Stimulated activated CD8-positive, alpha-beta memory T cell treated with anti-CD3 and anti-CD28 coated beads, Interleukin-12 subunit alpha, Interleukin-12 subunit beta, amount 100 ng/mL, for 4 hours (primary cell): ENCODE measurements at places on chromosomes 1 and 21.

DNA sequence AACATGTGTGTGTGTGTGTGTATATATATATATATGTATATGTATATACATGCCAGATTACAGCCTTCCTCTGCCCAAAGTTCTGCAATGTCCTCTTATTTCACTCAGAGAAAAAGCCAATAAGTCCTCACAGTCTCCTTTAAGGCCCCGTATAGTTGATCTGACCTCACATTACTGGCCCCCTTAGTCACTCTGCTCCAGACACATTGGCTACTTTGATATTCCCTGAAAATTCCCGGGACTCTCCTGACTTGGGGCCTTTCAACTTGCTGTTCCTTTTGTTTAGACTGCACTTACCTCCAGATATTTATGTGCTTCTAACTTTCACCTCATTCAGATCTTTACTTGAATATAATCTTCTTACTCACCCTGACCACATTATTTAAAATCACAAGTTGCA lies 4.2 kb upstream of the BSDC1 start:
- DNase-seq = no peak

DNA sequence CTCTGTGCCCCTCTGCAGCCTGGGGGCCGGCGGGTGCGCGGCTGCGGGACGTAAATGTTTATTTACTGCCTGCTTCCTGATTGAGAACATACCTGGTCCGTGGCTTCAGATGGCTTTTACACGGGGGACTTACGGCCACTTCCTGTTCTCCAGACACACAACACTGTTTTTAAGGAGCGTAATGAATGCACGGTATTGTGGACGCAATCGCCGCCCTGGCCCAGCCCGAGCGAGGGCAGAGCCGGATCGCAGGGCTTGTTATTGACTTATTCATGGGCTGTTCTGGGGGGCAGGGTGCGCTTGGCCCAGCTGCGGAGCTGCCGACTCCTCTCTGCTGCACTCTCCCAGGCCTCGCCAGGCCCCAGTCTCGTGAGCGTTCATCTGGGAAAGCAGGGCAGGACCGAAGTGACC lies 52.8 kb upstream of the ACTRT2 start:
- no peak for DNase-seq

DNA sequence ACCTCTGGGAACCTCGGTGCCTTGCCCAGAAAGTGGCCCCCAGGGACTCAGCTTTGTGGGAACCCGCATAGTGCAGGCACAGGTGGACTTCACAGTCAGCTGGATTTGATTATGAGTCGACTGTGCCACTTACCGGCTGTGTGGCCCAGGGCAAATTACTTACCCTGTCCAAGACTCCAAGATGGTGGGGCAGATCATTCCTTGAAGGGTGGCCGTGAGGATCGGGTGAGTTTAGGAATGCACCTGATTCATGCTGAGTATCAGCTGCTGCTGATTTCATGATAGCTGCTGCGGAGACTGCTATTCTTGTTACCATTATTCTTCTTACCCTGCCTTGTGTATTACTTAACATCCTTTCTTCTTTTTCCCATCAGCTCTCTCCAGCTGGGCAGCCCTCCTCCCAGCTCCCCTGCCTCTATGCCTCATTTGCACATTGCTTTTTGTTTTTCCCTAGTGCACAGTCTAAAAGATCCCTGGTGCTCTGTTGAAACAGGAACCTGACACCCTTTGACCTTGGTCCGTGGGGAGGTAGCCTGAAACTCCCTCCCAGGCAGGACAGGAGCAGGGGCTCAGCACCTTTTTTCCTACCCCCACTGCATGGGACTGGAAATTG lies 40.5 kb upstream of the FHAD1 start:
- DNase-seq = no peak

DNA sequence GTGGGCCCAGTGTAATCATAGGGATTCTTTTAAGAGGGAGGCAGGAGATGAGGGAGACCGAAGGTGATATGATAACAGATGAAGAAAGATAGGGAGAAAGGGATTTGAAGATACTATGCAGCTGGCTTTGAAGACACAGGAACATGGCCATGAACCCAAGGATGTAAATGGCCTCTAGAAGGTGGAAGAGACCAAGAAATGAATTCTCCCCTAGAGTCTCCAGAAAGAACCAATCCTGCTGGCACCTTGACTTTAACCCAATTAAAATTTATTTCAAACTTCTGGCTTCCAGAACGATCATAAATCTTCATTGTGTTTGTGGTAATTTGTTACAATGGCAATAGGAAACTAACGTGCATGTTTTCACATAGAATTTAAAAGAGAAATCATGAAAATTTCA lies 95.0 kb upstream of the GORAB start:
- no peak for DNase-seq

DNA sequence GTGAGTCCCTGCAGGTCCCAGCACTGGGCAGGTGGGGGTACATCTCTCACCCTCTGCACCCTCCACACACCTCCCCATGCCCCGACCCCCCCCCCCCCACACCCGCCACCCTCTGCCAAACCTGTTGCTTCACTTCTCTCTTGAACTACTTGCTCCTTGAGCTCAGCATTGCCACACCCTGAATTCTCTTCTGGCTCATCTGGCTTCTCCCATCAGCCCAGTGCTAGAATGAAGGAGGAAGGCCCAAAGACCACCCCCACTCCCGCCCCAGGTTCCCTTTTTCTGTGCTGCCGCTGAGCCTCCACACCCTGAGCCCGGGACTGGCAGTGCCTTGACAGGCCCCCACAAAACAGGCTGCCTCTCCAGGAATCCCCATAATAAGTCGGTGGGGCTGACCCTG lies 6.4 kb upstream of the TNNI1 start:
- no peak for DNase-seq

DNA sequence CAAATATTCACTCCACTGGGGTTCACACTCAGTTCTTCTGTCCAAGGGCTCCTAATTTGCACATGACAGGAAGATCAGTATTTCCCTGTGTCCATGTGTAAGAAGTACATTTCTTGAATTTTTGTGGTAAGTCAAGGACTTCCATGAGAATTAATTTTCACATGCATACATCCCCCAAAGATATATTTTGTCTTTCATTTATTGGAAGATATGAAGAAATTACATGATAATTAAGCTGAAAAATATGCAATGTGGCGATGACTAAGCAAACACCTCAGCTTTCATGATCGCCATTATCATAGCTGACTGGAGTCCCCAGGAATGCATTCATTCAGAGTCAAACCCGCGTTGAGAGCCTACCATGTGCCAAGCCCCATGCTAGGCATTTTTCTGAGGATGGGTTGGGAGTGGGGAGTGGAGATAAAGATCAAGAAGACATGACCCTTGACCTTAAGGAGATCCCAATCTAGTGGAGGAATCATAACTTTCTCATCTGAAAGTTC lies 104.6 kb upstream of the F3 start:
- DNase-seq = no peak

- no peak for DNase-seq
Observed at GRCh38 chr1:234627009-234627950, 17.3 kb upstream of the IRF2BP2 start.

DNA sequence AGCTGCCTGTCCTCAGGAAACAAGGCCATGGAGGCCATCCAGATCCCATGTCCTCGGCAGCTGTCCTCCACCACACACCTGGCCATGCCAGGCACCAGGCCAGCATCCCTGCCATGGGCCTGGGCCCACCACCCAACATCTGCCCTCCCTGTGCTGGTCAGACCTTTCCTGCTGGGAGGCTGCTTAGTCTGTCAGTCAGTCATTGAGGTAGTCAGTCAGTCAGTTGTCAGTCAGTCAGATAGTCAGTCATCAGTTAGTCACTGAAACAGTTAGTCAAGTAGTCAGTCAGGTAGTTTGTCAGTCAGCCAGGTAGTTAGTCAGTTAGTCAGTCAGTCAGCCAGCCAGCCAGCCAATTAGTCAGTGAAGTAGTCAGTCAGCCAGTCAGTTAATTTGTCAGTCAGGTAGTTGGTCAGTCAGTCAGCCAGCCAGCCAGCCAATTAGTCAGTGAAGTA lies 17.2 kb downstream of the KRTAP10-1 start:
- no peak for DNase-seq

DNA sequence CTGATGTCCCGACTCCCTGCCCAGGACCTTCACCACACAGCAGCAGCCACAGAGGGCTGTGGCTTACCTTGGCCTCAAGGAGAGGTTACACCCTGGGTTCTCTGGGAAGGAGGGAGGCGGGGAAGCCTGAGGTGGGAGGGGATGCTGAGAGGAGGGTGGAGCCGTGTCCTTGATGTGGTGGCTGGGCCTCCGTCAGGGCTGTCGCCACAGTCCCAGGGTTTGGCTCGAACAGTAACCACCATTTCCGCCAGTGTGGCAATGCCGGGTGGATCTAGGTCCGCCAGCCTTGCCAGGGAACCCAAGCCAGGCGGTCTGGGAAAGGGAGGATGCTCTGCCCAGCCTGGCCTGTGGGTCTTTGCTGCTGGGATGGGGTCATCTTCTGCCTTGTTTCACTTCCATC lies 18.4 kb upstream of the CDCA8 start:
- DNase-seq = no peak

DNA sequence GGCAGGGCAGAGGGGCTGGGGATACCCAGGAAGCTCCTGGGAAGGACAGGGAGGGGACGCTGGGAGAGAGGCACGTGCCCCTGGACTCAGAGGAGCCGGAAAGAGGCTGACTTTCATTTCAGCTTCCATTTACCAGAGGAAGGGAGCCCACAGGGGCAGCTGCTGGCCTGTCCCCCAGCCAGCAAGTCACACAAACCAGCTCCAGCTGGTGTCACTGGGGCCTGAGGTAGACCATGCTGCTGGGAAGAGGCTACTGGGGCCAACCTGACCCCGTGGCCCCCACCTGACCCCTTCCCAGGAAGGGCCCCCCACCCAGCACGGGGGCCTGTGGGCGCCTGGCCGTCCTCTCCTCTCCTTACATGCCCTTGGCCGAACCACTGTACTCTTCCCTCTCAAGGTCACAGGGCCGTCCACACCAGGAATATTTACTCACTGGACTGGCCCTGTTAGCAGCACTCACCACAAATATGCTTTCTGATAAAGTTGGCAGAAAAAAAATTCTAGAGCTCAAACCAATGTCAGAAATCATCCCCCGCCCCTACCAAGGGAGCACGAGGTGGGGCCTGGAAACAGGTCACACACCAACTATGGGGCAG lies 110.5 kb downstream of the CASZ1 start:
- no peak for DNase-seq

DNA sequence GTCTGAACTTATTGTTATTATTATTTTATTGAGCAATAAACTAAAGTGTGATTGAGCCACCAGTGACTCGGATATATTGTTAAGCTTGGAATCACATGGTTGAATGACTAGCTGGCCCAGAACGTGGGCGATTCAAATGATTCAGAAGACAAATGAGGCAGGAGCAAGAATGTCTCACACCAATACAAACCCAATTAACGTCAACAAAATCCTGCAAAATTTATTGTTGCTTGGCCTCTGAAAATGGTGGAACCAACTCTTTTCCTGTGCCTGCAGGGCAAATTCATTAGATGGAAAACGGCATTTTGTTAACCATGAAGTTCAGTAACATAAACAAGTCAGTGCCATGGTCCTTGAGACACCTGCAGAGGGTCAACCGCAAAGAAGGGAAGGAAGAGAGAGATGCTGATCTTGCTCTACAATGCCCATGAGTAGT lies 482.0 kb downstream of the SETD4 start:
- no peak for DNase-seq

DNA sequence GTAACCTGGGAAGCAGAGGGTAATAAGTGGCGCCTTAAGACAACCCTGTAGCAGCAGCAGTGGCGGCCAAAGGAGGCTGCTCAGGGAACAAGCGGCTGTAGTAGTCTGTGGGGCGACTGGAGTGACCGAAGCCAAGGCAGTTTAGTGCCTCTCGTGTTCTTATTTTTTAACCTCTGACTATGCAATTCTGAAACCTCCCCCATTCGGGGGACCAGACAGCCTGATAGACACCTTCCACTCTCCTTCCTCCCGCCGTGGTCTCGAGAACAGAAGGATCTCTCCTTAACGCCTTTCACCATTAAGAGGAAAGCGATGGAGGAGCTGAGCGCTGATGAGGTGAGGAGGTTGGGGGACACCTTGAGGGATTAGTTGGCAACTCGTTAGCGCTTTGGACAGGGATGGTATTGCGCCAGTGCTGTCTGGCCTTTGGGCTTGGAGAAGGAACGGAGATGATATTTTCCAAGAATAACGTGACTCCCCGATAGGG lies 644 bp downstream of the UBE4B start:
- DNase-seq = no peak

DNA sequence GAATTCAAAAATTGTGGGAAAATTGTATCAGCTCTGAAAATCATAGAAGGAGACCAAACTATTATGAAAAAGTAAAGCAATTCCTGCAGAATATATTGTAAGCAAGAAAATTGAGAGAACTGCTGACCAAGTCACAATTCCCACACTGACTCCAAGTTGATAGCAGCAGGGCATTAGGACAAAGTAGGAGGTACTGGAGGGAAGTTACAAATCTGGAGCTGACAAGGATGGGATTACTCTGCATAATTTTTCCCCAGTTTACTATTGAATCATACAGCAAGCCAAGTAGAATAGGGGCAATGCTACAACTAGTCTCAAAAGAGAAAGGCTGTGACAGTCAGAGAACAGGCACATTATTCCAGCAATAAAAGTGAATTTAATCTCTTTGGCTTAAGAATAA lies 161.3 kb upstream of the USP25 start:
- DNase-seq = no peak

GRCh38 chr1:212633161-212633560 lies 24.6 kb downstream of the ATF3 start:
- no peak for DNase-seq

DNA sequence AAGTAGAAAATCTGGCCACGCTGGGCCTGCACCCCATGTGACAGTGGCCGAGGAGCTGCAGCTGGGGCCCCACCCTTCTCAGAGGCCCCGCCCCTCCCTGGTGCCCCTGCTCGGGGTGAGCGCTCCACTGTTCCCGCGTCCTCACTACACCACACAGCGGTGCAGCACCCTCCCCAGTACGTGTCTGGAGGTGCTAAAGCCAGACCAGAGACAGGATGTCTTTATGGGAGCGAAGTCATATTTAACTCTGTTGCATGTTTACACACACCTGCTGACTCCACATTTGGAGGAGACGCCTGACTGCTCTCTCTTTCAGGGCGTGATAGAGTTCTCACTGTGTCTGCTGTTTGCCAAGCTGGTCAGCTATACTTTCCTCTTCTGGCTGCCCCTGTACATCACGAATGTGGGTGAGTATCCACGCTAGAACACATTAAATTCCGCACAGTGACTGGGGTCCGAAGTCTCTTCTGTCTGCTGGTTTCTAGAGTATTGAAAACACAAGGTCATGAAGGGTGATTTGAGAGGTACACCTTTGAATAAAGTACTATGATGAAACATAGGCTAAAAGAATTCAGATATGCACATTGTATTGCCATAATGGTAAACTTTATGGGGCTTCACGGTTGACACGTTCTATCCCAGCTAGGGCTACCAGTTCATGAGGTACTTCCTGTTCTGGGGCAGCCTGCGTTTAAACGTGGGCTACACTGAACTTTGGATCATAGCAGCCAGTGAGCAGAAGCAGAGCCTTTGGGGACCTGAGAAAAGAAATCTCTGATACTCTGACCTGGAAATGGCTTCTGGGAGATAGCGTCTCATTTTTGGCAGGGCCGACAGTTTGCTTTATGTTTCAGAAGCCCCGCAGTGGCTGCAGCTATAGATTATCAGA lies 48.4 kb downstream of the SLC37A1 start:
- no peak for DNase-seq

GRCh38 chr1:202516434-202516877 lies 168.0 kb downstream of the PPP1R12B start:
- no peak for DNase-seq
